ENCODE measurements at places on chromosomes 1 and 21.

DNA sequence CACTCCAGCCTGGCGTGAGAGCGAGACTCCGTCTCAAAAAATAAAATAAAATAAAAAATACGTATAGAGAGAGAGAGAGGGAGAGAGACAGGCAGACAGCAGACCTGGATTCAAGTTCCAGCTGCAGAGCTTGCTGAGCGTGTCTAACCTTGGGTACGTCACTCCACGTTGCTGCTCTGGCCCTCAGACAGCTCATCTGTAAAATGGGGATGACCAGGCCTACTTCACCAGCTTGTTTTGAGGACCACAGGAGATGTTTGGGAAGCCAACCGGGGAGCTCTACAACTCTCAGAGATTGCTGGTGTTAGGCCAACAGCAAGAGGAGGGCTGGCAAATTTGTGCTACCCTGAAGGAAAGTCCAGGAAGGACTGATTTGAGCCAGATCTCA, 499 bp upstream of the TRAF5 start:
- no peak for DNase-seq

DNA sequence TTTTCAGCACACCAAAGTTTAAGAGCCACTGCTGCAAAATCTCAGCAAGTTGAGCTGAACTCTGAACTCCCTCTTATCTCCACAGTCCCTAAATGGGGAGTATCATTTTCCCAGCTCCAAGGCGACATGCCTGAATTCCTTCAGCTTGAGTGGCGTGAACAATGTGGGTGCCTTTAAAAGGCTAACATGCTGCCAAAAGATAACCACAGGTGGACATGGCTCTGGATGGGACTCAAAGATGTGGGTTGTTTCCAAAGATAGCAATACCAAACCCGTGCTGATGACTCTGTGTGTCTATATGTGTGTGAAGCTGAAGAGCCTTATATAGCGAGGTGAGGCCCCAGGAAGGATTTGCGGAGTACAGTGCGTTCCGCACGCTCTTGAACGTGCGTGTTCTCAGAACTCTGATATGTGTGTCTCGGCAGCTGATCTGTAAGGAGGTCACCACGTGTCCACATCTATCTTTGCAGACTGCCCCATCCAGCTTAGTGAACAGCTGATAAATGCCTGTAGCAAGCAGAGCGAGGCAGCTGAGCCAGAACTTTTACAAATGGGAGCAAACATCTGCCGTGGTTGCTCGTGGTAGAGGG, 189.2 kb downstream of the DYRK1A start:
- no peak for DNase-seq

- no peak for DNase-seq
Observed at GRCh38 chr1:240193679-240194078, 102.0 kb downstream of the FMN2 start.

GRCh38 chr1:18341291-18342069, 139.2 kb upstream of the KLHDC7A start:
- DNase-seq = no peak

DNA sequence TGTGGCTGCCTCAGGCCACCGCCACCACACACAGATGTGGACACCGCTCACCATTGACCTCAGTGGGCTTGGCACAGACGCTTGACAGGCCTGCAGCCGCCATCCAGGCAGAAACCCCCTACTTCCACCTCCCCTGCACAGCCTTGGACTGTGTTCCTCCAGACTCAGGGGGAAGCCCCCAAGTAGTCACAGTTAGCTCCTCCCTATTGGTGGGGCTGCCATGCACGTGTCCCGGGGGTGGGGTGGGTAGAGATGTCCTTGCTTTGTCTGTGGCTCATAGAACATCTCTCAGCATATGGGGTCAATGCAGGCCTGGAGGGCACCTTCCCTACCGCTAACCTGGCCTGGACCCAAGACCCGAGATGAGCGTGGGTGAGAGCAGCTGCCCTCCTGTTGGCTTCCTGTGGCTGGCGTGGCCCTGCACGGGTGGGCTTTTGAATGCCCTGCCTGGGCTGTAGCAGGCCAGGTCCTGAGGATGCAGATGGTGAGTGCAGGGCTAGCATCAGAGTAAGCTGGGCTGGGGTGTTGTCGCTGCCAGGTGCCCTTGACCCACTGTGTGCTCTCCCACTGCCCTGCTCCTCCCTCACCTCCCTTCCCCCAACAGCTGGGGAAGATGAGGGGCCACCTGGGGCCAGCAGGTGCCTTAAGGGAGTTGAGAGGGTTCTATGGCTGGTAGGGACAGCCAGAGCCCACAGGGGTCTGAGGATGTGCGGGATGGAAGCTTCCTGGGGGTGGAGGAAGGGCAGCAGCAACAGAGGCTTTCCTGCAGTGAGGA, 6.2 kb downstream of the CROCC start:
- no peak for DNase-seq
